Amniotic stem cell (primary cell): ENCODE measurements at places on chromosomes 7 and 10.

DNA sequence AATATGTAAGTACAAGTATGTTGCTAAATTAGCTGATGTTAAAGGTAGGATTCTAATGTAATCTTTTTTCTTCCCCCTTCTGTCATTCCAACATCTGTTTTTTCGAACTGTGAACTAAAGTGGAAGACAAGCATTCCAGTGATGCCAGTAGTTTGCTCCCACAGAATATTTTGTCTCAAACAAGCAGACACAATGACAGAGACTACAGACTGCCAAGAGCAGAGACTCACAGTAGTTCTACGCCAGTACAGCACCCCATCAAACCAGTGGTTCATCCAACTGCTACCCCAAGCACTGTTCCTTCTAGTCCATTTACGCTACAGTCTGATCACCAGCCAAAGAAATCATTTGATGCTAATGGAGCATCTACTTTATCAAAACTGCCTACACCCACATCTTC is 62.7 kb downstream of the WAC start:
- no peak for DNase-seq

- no peak for DNase-seq
Observed at GRCh38 chr7:25379351-25380300, 151.3 kb upstream of the NPVF start.

- no peak for DNase-seq
Observed at GRCh38 chr7:136189506-136189998, 212.4 kb upstream of the MTPN start.

DNA sequence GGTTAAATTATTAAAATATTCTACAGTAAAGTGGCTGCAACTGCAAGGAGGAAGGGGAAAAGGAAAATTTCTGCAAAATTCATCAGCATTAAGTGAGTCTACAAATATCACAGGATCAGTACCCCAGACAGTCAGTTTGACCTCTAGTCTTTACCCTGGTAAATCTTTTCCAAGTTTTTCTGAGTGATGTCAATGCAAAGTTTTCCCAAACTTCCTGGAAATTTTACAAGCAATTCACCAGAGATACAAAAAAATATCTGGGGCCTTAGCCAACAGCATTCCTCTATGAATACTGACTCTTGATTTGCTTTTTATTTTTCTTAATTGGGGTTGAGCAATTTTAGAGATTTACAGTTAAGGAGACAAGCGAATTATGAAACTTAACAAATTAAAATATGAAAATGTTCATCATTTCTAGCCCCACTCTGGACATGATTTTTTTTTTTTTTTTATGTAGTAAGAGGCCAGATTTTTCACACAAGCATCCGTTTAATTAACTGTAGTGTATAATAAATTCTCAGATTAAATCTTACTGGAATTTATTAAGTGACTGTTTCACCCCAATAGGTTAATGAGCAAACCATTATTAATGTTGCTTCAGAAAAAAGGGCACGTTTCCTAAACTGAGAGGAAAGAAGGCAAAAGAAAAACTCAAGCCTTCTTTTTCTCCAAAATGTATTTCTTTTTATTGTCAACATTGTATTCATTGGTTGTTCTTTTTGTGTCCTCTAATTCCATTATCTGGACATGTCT is 539.5 kb upstream of the FZD8 start:
- no peak for DNase-seq

GRCh38 chr7:94666879-94667587 is 11.1 kb upstream of the SGCE start:
- DNase-seq: no peak

DNA sequence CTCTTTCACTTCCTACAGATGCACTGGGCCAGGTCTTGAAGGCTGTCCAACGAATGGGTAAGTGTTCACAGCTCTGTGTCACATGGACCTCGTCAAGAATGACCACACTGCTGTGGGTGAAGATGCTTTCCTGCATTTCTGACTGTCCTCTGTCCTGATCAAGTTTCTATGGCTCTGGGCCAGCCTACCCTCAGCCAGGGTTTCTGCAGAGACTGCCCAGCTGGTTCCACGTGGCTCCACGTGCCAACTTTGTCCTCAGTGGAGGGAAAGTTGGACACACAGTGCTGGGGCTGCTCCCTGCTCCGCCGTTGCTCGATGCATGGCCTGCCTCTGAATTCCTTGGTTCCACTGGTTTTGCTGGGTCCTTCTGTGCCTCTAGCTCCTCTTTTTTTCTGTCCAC is 152.3 kb downstream of the EGFR start:
- DNase-seq: no peak

DNA sequence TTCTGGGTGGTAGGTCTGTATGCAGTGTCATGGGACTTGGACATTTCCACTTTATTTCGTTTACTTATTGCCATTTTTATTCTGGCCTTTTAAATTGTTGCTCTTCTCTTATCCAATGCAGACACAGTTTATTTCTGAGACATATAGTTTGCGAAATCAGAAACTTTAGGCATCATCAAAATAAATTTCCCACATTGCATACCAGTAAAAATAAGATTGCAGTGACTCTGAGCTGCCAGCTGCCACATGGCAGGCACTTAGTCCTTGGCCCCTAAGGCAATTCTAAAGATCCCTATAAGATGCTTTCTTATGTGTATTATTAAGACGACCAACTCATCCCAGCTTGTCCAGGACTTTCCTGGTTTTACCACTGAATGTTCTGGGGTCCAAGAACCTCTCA is 81.8 kb upstream of the ANKRD1 start:
- DNase-seq: no peak
